GOT3 (cell line): ENCODE measurements at places on chromosomes 2 and 18.

DNA sequence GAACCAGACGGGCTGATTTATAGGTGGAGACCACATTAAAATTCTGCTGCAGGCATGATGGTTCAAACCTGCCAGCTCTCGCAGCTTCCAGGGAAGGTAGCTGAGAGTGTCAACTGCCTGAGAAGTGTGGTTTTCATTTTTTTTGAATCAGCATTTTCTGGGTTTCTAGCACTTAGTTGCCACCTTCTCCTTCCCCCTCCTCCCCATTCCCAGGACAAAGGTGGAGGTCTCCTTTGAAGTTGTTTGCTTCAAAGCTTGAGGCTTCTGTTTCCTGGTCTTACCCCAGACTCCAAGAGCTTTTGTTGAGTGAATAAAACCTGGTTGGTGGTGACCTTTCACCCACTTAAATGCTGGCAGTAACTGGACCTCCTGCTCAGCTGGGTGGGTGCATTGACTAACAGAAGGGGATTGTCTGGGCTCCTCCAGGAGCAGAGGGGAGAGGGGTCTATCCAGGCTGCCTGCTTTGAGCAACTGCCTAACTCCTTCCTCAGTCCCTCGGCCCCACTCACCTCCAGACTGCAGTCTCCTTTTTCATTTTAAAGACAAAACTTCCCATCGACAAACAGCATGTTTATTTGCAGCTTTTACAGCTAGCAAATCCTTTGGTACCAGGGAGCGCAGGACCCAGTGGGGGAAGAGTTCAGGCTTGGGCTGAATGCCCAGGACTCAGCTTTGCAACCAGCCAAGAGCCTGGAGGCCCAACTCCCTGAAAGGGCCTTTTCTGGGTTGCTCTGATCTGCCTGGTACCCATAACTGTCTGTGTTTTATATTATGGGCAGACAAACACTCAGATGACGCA lies 3.5 kb downstream of the RHOB start:
- no peak for DNase-seq

DNA sequence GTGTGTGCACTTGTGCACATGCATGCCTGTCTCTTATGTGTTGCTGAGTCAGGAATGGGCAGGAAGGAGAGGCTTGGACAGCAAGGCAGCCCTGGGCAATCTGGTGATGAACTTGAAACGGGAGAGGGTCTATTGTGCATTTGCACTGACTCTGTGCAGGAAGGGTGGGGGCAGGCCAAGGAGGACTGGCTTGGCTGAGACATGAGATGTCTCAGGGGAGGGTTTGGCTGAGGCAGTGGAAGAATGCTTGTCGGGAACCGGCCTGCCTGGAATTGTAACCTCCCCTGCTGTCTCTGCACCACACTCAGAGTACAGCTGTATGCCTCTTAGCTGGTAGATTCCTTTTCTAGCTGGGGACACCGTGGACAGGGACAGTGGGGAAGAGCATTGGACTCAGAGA lies 176.1 kb upstream of the TNP1 start:
- no peak for DNase-seq

DNA sequence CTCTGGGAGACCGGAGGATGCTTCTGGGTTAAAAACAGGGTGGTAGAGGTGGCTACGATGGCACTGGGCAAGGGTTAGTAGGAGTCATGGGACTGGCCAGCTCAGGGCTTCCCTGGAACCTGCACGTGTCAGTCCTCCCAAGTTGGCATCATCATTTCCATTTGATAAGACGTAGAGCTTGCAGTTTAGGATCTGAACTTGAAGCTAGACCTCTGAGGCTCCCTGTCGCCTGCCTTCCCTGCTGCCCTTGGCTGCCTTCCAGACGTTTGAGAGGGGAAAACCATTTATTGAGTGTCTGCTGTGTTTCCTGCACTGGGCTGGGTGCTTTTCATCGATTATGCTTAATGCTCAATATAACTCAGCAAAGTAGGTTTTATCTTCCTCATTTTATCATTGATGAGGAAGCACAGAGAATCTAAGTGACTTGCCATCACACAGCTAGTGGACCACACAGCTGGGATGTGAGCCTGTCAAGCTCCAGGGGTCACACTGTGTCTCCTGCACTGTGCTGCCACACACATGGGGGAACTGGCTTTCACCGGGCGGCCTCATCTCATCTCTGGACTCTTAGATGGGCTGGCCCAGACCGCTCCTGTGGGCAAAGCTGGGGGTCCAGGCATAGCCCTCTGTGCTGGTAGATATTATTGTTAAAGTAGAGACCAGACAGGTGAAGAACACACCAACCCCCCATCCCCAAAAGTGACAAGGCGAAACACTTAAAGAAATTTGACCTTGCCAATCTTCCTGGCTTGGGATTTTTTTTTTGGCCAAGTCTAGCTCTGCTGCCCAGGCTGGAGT lies 7.8 kb downstream of the NT5DC4 start:
- DNase-seq: no peak

GRCh38 chr2:97726261-97727064 lies 13.1 kb downstream of the ZAP70 start:
- no peak for DNase-seq
